ENCODE measurements at places on chromosomes 3 and 15.

DNA sequence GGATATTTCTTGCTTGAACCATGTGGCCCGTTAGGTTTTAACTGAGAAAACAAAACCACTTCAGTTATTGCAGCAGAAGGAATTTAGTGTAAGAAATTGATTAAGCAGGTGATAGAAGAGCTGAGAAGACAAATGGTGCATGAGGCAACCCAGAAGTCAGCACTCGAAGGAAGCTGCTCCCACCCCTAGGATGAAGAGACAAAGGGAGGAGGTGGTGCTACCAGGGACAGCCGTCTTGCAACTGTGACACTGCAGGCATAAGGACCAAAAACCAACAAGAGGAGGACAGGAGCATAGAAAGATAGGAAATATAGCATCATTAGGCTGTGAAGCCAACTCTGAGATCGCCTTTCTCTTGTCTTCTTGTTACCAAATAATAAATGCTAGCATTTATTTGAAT lies 89.0 kb downstream of the IL20RB start:
- DNase-seq = no peak

- no peak for DNase-seq
Observed at GRCh38 chr15:40582726-40583246, 11.3 kb upstream of the KNL1 start.

GRCh38 chr3:11455956-11456355 lies 183.8 kb downstream of the ATG7 start:
- no peak for DNase-seq

- no peak for DNase-seq
Observed at GRCh38 chr15:29008846-29009245, 123.1 kb downstream of the APBA2 start.

GRCh38 chr3:66803206-66803605 lies 194.9 kb upstream of the KBTBD8 start:
- no peak for DNase-seq

GRCh38 chr15:92271179-92271578 lies 122.5 kb upstream of the ST8SIA2 start:
- DNase-seq = peak; percentile 10
